Immature natural killer cell (primary cell): ENCODE measurements at places on chromosomes 6 and 20.

GRCh38 chr6:166977621-166978525 lies 21.3 kb upstream of the CEP43 start:
- no peak overlapping the region for H3K4me3 ChIP-seq
- peaks cover 5% of the 10 kb centered on the region for H3K36me3 ChIP-seq
- H3K27ac ChIP-seq, result no peak overlapping the region

DNA sequence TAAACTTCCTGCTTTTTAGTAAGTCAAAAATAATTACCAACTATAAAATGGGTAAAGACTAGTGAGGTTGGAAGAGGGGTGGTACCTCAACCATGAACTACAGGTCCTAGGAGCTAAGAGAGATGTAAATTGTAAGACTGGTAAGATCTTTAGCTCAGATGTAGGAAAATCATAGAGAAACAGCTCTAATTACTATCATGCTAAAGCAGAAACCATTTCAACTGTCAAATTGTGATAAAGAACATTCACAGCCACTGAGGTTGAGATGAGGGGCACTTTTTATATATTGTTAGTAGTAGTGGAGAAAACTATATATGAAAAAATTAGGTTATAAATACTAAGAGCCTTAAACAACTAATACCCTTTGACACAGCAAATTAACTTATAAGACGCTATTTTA lies 20.0 kb downstream of the CDK19 start:
- H3K27ac ChIP-seq, result no peak overlapping the region
- peaks cover 24% of the 10 kb centered on the region for H3K4me1 ChIP-seq
- H3K36me3 ChIP-seq, result peaks cover 2% of the 10 kb centered on the region
- no peak overlapping the region for H3K4me3 ChIP-seq

DNA sequence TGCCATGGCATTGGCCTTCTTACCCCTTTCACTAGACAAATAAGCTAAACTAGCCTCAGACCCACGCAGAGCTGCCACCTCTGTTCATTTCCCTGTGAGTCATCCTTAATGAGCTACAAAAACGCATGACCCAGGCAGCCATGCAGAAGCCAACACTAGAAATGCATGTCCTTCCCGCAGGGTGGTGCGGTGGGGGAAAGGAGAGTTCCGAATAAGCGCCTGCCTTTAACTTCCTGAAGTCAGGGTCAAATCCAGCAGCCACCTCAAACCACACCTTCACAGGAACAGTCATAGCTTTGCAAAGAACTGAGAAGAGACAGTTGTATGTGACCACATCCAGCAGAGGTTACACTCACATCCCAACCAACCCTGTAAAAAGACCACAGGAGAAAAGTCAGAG lies 40.4 kb downstream of the IRF4 start:
- H3K4me3 ChIP-seq, result peak overlapping the region; percentile 31
- H3K36me3 ChIP-seq, result no peaks in the 10 kb centered on the region
- DNase-seq, result peak; percentile 65

DNA sequence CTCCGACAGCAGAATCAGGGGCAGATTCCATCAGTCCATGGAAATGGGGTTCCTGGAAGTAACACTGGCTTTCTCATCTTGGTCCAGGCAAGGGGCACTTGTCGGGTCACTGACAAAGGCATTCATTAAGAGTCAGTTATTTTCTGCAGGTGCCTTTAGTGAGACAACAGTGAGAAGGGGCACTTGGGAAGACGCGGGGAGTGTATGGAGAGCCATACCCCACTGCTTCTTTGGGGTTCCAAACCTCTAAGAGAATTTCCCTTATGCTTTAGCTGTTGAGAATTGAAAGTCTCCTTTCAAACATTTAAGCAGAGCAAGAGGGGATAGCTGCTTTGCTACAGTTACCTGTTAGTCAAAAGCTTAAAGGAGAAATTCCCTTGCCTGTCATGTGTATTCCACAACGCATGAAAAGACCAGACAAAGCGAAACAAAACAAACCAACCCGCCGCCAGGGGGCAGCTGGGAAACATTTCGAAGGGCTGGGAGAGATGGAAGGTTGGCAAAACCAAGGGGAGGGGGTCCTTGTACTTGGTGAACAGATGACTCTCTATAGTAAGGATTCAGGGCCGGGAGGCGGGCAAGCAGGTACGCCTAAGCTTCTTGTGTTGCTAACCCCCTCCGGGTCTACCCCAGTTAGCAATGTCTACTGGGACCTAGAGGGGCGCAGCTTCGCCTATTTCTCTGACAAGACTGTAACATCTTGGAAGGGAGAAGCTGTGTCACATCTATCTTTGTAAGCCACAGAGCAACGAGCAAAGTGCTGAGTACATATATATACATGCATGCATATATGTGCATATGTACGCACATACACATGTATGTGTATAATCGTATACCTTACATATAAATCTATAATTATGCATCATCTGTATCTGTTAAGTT lies 474.9 kb upstream of the AGPAT4 start:
- no peak overlapping the region for H3K4me3 ChIP-seq
- no peak overlapping the region for H3K27ac ChIP-seq
- DNase-seq, result no peak

- H3K4me3 ChIP-seq, result no peak overlapping the region
- H3K27me3 ChIP-seq, result peaks cover 2% of the 10 kb centered on the region
- no peak overlapping the region for H3K27ac ChIP-seq
- no peaks in the 10 kb centered on the region for H3K36me3 ChIP-seq
Measured at GRCh38 chr6:741410-742339, 48.7 kb upstream of the EXOC2 start.

GRCh38 chr20:46787991-46788762 lies 78.7 kb downstream of the SLC2A10 start:
- no peak overlapping the region for H3K27ac ChIP-seq
- H3K36me3 ChIP-seq, result no peaks in the 10 kb centered on the region
- peaks cover 8% of the 10 kb centered on the region for H3K27me3 ChIP-seq
- no peak overlapping the region for H3K4me3 ChIP-seq
- no peaks in the 10 kb centered on the region for H3K4me1 ChIP-seq

- H3K36me3 ChIP-seq, result no peaks in the 10 kb centered on the region
- H3K27ac ChIP-seq, result no peak overlapping the region
- H3K4me3 ChIP-seq, result no peak overlapping the region
Measured at GRCh38 chr6:75203721-75204120, 2.1 kb downstream of the COL12A1 start.

- H3K4me3 ChIP-seq, result peak overlapping the region; percentile 74
- peak; percentile 17 for DNase-seq
- H3K4me1 ChIP-seq, result peaks cover 17% of the 10 kb centered on the region
- no peaks in the 10 kb centered on the region for H3K36me3 ChIP-seq
Measured at GRCh38 chr6:10837622-10837994, 731 bp downstream of the MAK start.

- H3K4me3 ChIP-seq, result peak overlapping the region; percentile 87
- no peaks in the 10 kb centered on the region for H3K36me3 ChIP-seq
- H3K4me1 ChIP-seq, result peaks cover 88% of the 10 kb centered on the region
- no peaks in the 10 kb centered on the region for H3K27me3 ChIP-seq
- peak overlapping the region; percentile 94 for H3K27ac ChIP-seq
- no peak for DNase-seq
Measured at GRCh38 chr6:42403831-42404230, 47.9 kb downstream of the TRERF1 start.

DNA sequence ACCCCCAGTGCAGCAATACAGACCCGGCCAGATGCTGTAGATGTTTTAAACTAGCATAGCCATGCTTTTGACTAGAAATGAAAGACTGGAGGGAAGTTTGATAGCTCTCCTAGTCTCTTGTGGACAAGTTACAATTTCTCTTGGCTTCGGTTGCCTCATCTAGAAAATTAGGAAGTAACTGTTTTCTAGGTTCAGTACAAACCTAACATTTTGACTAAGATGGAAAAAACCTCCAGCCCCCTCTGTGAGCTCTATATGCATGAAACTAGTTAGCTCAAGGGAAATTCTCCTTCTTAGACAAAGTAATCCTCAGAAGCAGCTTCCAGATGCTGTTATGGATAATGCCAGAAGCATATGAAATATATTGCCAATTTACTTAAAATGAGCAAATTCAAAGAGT lies 86.6 kb downstream of the RNF144B start:
- H3K4me3 ChIP-seq, result no peak overlapping the region
- H3K4me1 ChIP-seq, result no peaks in the 10 kb centered on the region
- H3K36me3 ChIP-seq, result no peaks in the 10 kb centered on the region

- peaks cover 10% of the 10 kb centered on the region for H3K36me3 ChIP-seq
- no peaks in the 10 kb centered on the region for H3K27me3 ChIP-seq
- peaks cover 27% of the 10 kb centered on the region for H3K4me1 ChIP-seq
- no peak overlapping the region for H3K27ac ChIP-seq
- no peak for DNase-seq
Measured at GRCh38 chr6:157438611-157439111, 57.7 kb downstream of the ZDHHC14 start.

GRCh38 chr6:49978332-49979226 lies 9.2 kb upstream of the DEFB113 start:
- no peak overlapping the region for H3K27ac ChIP-seq
- no peak for DNase-seq
- H3K36me3 ChIP-seq, result no peaks in the 10 kb centered on the region

DNA sequence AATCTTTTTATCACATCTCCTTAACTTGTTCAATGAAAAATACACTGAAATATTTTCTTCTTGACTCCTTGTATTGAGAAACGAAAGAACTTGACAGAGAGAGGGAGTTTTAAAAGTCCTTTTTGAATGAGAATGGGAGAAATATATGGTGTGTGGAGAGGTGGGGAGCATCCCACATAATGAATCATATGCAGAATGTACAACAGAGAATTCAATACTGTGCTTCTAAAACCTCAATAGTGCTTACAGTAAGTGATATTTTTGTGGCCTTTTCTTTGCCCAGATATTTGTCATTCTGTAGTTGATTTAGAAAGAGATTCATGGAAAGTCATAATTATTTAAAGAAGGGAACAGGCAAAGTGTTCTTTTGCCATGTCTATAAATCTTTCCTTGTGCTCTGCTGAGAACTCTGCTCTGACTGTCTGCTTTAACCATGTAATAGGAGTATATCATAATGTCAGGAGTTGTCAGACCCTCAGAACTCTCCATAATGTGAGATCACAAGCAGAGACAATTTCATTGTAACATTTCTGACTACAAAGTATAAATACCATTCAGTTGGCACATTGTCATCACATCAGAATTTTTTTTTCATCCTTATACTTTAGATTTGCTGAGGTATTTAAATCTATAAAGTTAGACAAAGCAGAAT lies 32.8 kb upstream of the HS3ST5 start:
- H3K27ac ChIP-seq, result no peak overlapping the region
- H3K27me3 ChIP-seq, result no peaks in the 10 kb centered on the region
- H3K4me3 ChIP-seq, result no peak overlapping the region
- no peaks in the 10 kb centered on the region for H3K4me1 ChIP-seq

DNA sequence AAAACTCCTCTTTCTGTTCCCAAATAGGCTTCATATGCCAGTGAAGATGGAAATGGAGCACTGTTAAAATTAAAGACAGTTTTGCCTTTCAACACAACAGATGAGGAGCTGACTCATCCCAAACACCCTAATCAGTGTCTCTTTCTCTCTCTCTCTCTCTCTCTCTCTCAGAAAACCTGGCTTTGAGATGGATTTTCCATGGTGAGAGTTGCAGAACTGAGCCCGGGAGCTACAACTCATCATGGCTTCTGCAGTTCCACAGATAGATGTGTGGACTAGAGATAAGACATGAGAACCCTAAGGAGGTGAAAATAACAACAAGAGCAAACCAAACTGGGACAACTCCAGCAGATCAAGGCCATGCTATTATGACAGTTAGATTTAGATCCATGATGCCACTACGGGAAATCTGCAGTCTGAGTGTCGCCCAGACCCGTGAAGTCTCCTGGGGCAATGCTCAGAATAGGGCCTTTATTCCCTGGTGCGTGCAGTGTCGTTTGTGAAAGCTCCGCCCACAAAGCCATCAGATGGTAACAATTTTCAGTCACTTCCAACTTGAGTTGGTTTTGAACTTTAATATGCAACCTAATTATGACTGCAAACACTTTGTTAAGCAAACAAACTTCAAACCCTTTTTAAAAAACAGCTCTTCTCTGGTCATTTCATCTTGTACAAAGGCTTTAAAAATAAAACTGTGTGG lies 338.2 kb upstream of the PREP start:
- H3K27me3 ChIP-seq, result no peaks in the 10 kb centered on the region
- H3K36me3 ChIP-seq, result no peaks in the 10 kb centered on the region
- H3K4me3 ChIP-seq, result no peak overlapping the region
- no peak overlapping the region for H3K27ac ChIP-seq
- DNase-seq, result no peak
- H3K4me1 ChIP-seq, result no peaks in the 10 kb centered on the region

DNA sequence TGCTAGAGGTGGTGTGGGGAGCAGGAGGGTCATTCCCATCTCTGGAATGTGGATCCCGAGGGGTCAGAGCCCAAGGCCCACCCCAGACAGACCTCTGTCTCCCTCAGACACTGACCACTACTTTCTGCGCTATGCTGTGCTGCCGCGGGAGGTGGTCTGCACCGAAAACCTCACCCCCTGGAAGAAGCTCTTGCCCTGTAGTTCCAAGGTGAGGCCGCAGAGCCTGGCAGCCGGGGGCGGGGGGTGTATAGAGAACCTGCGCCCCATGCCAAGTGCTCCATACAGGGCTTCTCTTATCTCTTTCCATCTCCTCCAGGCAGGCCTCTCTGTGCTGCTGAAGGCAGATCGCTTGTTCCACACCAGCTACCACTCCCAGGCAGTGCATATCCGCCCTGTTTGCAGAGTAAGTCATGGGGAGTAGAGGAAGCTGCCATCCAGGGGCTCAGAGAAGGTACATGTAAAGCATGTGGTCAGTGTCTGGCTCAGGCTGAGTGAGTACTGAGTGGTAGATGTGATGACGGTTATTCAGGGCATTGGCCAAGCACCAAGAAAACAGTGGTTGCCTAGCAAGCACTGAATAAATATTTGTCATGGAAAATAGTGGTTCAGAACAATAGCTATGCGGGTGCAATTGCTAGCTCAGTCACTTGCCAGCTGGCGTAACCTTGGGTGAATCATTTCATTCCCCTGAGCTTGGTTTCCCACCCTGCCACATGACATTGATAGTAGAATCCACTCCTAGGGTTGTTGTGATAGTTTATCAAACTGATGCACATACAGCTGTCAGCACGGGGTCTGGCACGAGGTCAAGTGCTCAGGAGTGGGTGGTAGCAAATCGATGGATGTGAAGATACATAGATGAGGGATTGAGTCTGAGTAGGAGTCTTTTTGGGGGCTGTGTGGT lies 3.5 kb downstream of the PIGT start:
- no peak overlapping the region for H3K27ac ChIP-seq
- H3K36me3 ChIP-seq, result peaks cover 30% of the 10 kb centered on the region
- peaks cover 7% of the 10 kb centered on the region for H3K27me3 ChIP-seq
- no peak for DNase-seq
